Fibroblast of skin of left biceps (primary cell): ENCODE measurements at places on chromosomes 11 and 22.

GRCh38 chr11:22197139-22198005, 4.5 kb downstream of the ANO5 start:
- no peak for DNase-seq

GRCh38 chr22:20565079-20565734, 57.8 kb downstream of the MED15 start:
- no peak for DNase-seq

DNA sequence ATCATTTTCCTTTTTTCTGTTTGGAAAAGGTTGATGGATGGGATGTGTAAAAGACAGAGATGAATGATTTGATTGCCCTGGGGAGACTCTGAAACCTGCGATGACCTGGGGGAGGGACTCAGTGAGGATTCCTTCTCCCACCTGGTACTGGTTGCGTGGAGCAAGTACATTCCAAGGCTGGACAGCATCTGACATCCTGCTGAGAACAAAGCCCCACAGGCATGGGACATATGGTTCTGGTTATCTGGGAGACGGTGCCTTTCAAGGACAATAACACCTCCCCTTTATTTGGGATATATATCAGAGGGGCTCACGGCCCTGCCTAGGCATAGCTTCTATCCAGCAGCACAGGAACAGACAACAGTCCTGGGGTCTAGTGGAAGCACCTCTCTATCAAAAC, 527.8 kb downstream of the METTL15 start:
- DNase-seq = no peak

- no peak for DNase-seq
Observed at GRCh38 chr22:46058591-46059519, 81.9 kb upstream of the WNT7B start.

DNA sequence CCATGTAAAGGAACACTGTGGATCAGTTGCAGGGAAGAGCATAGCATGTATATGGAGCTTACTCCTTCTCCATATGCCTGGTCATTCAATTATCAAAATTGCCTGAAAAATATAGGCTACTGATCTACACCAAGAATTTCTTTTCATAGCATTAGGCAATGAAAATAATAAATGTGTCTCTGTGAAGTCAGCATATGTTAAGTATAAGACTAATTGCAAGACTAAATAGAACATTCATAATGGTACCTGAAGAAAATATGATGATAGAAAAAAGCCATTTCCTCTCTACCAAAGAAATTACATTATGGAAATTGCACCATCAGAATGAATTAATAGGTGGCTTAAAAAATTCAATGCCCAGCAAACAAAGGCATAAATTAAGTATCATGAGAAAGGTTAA, 584.7 kb downstream of the NELL1 start:
- no peak for DNase-seq

GRCh38 chr22:25753252-25753651, 11.3 kb downstream of the MYO18B start:
- DNase-seq = no peak

DNA sequence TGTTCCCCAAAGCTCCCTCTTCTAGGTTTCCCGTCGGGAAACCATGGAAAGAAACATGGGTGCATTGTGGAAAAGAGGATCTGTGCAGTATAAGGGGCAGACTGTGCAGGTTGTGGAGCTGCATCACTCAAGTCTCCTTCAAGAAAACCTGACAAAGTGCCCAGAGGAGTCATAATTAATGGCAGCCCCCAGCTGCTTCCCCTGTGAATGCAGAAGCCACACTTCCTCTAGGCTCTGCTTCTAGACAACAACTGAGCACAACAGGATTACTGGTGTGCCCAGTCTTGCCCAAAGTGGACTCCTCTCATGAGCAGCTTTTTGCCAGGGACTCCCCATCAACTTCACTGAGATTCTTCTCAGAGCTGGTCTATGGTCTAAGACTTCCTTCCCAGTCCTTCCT, 42.6 kb upstream of the SCUBE2 start:
- no peak for DNase-seq

- no peak for DNase-seq
Observed at GRCh38 chr11:77278595-77279506, 22.6 kb downstream of the GDPD4 start.
